Activated CD4-positive, CD25-positive, alpha-beta regulatory T cell treated with anti-CD3 and anti-CD28 coated beads, Interleukin-2, amount 50 U/mL, for 16 hours (primary cell): ENCODE measurements at places on chromosomes 4 and X.

DNA sequence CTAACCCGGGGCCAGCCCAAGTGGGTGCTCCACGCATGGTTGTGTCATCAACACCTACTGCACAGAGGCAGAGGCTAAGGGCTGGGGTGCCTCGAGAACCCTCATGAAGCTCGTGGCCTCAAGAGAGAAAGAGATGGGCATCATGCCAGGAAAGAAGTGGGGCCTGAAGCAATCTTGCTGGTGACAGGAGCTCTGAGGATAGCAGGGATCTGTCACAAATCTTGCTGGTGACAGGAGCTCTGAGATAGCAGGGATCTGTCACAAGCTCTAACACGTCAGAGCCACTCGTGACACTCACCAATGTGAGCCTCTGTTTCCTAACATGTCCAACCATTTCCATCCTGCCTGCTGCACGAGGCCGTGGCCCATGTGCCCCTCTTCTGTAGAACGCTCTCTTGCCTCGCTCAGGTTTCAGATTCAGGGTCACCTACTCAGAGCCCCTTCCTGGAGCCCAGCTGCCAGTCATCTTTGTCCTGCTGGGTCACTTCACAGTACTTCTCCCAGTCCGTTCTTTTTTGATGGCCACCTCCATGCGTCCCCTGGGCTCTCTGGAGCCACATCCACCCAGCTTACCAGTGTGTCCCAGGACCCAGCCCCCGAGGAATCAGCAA lies 21.1 kb downstream of the PNMA6E start:
- DNase-seq, result no peak

DNA sequence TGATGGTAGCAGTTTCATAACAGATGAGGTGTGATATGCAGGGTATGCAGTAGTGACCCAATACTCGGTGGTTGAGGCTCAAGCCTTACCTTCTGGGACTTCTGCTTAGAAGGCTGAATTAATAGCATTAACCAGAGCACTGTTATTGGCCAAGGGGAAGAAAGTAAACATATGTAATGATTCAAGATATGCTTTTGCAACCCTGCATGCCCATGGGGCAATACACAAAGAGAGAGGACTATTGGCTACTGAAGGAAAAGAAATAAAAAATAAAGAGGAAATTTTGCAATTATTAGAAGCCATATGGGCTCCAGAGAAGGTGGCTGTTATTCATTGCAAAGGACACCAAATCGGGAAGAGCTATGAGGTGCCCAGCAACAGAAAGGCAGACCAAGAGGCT lies 8.7 kb downstream of the GAGE10 start:
- no peak for DNase-seq

- DNase-seq, result no peak
Measured at GRCh38 chrX:93594780-93595179, 78.6 kb downstream of the NAP1L3 start.

GRCh38 chrX:106718709-106719108 lies 7.8 kb upstream of the RNF128 start:
- no peak for DNase-seq

DNA sequence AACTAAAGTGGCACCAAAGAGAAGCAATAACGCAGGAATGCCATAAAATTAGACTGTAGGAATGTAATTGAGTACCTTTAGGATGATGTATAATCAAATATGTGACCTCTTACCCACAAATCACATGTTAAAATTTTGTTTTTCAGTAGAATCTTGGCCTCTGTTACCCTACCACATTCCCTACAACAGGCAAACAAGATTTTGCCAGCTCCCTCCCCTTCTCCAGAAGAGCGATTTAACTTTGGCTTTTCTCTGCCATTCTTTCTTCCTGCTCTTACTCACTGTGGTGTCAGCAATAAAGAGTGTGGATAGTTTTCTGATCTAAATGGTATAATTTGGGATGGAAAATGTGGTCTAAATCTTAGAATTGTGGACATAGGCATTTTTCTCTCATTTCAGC lies 57.2 kb downstream of the TRIM2 start:
- no peak for DNase-seq

DNA sequence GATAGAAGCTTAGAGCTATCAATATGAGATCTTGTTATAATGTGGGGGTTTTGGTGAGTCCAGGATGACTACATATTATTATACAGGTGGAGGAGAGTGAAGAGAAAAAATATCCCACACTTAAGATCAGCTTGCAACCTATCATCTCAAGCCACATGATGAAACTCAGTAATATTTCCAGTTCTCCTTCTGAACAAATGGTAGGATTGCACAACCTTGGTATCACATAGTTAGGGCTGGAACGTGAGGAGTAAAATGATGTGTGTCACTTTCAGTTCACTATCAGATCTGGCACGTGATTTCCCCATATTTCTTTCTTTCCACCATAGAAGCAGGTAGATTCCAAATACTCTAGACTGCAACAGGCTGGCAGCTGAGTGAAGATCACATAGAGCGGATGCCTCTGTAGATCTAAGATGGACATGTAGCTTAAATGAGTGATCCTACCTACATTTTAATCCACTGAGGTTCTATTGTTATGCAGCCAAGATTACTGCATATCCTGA lies 150.6 kb upstream of the ANKRD50 start:
- no peak for DNase-seq
